ENCODE measurements at places on chromosomes 11 and 22. TPM values are rescaled to one million over a fixed set of nuclear protein-coding genes. Genes with fewer than 3 reads are reported as not detected.

The SNX32 gene
- total RNA-seq = 0.14 TPM

The AMOTL1 gene
- total RNA-seq = 9.1 TPM

The FKBP2 gene
- 135 TPM for total RNA-seq

The NPAS4 gene
- total RNA-seq = not detected

The BATF2 gene
- total RNA-seq = 0.93 TPM

The BIRC2 gene
- 30.6 TPM for total RNA-seq

The SEPTIN5 gene
- 7.7 TPM for total RNA-seq

The APOBEC3B gene
- total RNA-seq = 30.9 TPM

The AMPD3 gene
- 8.5 TPM for total RNA-seq

The CYTH4 gene
- 0.69 TPM for total RNA-seq

The MIAT gene
- 0.39 TPM for total RNA-seq

The C11orf91 gene
- 1.0 TPM for total RNA-seq

The CASP5 gene
- total RNA-seq = not detected

The SPI1 gene
- total RNA-seq = not detected

The KDM4E gene
- not detected for total RNA-seq

The NLRP14 gene
- not detected for total RNA-seq
